ENCODE measurements at places on chromosomes 4 and X.

DNA sequence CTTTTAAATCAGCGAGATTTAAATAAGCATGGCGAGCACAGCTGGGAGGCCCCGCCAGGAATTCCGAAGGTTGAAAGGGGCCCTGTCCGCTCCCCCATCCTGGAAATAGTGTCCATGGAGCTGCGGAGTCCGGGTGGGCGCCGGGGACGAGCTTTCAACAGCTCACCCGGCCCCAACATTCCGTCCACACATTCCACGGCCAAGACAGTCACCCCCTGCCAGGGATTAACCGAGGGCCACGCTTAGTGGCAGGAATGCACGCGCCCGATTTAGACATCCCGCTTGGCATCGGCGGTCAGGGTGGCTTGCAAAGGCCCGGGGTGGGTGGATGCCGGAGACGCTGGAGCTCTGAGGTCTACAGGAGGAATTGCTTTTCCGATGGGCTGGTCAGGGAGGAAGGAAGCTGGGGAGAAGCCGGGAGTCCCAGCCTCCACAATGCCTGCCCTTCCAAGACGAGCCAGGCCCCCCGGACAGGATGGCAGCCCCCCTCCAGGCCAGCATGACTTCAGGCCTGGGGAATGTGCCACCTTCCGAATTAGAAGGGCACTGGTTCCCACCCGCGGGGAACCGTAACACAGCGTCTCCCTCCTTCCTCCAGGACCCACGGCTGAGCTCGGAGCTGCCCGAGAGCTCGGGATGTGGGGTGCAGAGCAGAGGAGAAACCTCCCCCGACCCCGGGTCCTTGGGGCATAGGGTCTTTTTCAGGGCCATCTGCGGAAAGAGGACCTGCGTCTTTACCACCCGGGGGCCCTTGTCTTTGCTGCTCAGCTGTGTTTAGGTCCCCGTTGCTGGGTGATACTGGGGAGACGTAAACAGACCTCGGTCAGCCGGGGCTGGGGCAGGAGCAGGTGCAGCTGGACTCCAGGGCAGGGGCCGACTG is 26.9 kb upstream of the PPP2R3B start:
- no peak for DNase-seq

GRCh38 chr4:25351777-25352416 is 25.2 kb upstream of the ANAPC4 start:
- no peak for DNase-seq

- no peak for DNase-seq
These were observed 28.7 kb downstream of the SLC4A4 start for GRCh38 chr4:71367546-71367945.

GRCh38 chrX:2283111-2283859 is 217.5 kb downstream of the DHRSX start:
- DNase-seq, result no peak

GRCh38 chr4:71184195-71184781 is 154.5 kb upstream of the SLC4A4 start:
- peak; percentile 67 for DNase-seq

DNA sequence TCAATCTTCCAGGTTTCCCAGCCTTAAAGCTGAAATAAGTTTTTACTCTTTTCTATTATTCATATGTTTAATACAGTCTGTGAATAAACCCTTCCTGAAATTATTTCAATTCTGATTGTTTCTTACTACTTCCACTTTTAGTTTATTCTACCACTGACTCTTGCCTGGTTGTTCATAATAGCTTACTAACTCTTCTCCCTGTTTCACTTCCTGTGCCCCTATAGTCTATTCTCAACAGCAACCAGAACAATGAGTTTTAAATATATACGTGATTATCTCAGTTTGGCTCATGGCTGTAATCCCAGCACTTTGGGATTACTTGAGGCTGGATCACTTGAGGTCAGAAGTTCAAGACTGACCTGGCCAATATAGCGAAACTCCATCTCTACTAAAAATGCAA is 408.0 kb upstream of the SPOCK3 start:
- DNase-seq, result no peak

- no peak for DNase-seq
These were observed 53.6 kb downstream of the PAQR3 start for GRCh38 chr4:78885598-78885997.

DNA sequence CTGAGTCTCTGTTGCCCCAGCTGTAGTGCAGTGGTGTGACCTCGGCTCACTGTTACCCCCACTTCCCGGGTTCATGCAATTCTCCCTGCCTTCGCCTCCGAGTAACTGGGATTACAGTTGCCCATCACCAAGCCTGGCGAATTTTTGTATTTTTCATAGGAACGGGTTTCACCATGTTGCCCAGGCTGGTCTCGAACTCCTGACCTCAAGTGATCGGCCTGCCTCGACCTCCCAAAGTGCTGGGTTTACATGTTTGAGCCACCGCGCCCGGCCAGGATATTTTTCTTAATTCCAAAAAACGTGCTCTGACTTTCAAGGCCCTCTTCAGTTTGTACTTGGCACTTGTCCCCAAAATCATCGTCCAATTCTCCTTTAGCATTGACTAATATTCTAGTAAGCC is 129.2 kb upstream of the EPHA5 start:
- no peak for DNase-seq

GRCh38 chrX:123277821-123278220 is 93.7 kb downstream of the GRIA3 start:
- no peak for DNase-seq

DNA sequence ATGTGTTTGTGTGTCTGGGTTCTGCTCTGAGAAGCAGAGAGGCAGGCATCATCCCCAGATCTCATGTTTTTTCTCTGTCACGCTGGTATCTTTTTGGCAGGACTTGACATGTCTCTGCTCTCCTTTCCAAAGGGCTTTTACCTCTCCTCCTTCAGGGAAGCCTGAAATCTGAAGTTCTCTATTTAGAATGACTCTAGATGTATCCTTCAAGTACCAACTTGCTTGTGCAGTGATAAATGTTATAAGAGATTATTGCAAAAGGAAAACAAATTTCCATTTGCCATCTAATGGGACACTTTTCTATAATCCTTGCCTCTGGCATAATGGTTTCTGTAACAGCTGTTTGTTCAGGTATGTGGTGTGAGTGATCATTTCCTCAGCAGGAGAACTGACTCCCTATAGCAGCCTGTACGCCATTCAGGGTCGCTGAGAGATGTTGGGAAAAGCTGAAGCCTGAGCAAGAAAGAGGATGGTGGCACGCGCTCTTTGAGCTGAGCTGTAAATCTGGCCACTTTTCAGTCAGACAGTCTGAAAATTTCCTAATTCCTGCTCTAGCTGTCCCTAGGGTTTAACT is 72.5 kb downstream of the CNGA2 start:
- DNase-seq, result no peak

DNA sequence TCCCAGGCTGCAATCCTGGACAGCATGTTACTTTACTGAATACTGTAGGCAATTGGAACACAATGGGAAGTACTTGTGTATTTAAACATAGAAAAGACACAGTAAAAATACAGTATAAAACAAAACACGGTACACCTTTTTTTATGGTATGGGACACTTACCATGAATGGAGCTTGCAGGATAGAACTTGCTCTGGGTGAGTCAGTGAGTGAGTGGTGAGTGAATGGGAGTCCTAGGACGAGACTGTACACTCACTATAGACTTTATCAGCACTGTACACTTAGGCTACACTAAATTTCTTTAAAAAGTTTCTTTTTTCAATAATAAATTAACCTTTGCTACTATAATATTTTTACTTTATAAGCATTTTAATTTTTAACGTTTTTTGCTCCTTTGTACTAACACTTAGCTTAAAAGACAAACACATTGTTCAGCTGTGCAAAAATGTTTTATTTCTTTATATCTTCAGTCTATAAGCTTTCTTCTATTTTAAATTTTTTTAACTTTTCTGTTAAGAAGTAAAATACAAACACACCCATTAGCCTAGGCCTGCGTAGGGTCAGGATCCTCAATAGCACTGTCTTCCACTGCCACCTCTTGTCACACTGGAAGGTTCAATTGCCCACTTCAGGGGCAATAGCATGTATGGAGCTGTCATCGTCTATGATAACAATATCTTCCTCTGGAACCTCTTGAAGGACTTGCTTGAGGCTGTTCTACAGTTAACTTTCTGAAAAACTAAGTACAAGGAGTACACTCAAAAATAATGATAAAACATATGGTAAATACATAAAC is 293.5 kb upstream of the FSTL5 start:
- no peak for DNase-seq

DNA sequence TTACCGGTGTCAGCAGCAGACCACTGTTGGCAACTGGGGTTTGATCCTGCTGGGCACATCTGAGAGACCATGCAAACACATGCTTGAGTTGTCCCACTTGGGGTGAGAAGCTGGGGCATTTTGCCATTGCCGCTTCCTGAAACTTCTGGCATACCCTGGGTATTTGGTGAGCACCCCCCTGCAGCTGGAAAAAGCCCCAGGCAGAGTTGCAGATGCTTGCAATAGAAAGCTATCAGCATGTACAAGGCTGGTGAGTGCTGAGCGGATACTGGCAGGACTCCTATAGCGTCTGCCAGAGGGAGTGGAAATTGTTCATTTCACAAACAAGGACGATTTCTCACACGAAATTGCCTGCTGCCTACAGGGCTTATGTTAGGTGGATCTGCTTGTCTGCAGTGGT is 32.3 kb downstream of the SUPT20HL1 start:
- no peak for DNase-seq

GRCh38 chrX:4550018-4550417 is 836.6 kb upstream of the PRKX start:
- no peak for DNase-seq

DNA sequence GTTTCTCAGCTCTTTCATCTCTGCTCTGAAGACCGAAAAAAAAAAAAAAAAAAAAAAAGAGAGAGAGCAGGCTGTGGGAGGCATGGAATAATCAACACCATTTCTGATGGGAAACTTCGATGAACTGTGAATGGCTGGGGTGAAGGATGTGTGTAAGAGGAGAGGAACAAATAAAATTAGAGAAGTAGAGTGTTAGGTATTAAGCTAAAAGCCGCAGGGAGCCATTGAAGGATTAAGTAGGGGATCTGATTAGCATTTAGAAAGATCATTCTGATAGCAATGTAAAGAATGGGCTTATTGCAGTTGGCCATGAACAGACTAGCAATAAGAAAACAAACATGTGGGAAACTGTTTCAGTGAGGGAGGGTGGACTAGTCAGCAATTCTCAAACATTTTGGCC is 33.6 kb upstream of the JADE1 start:
- no peak for DNase-seq

- no peak for DNase-seq
These were observed 102.5 kb downstream of the LUZP4 start for GRCh38 chrX:115392031-115392430.

GRCh38 chr4:184329659-184330400 is 112.2 kb upstream of the ENPP6 start:
- DNase-seq, result no peak

- peak; percentile 70 for DNase-seq
These were observed 65.8 kb downstream of the RASGEF1B start for GRCh38 chr4:81405900-81406401.

DNA sequence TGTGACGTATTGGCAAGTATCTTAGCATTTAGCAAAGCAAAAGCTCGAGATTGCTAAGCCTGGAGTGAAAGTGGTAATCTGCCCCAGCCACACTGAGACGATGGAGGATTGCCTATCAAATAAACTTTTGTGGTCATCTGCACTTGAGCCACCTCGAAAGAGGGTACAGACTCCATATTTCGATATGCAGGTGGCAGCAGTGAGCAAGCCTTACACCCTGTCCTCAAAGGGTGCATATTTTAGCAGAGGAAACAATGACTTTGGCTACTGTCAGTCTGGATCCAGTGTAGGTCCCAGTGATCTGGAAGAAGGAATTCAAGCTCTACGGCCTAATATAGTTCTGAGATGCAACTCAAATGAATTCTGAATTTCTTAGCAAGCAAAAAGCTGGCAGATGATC is 153.9 kb downstream of the ATG4A start:
- no peak for DNase-seq

- DNase-seq, result no peak
These were observed 456.1 kb downstream of the KCTD8 start for GRCh38 chr4:43992552-43992951.

DNA sequence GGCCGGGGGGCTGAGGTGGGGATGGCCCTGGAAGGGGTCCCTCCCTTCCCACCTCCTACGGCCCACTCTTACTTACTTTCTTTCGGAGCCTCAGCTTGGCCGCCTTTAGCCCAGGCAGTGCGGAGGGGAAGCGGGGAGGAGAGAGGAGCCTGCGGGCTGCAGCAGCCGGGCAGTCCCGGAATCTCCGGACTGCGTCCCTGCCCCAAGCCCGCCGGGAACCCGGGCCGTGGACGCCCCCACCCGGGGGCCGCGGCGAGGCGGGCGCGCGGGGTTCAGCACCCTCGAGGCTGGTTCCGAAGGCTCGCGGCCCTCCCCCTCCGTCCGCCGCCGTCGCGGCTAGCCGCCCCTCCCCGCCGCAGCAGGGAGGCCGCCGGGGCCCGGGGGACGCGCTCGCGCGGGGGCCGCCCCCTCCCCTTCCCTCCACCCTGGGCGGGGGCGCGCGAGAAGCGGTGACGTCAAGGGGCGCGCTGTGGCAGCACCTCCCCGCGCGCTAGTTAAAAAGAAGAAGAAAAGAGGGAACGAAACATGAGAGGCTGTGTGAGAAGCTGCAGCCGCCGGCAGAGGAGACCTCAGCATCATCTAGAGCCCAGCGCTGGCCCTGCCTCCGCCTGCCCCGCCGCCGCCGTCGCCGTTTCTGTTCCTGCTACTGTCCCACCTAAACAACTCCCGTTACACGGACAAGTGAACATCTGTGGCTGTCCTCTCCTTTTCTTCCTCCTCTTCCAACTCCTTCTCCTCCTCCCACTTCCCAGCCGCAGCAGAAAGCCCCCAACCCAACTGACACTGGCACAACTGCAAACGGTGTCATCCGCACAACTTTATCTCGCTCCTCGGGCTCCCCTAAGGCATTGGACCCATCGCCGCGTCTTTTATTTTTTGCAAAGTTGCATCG is at the start of gene HHIP:
TSS of gene HHIP (plus strand) at position 526 of the 892 bp plus-strand sequence. CDS start 520 bp downstream, outside the sequence.
- no peak for DNase-seq

DNA sequence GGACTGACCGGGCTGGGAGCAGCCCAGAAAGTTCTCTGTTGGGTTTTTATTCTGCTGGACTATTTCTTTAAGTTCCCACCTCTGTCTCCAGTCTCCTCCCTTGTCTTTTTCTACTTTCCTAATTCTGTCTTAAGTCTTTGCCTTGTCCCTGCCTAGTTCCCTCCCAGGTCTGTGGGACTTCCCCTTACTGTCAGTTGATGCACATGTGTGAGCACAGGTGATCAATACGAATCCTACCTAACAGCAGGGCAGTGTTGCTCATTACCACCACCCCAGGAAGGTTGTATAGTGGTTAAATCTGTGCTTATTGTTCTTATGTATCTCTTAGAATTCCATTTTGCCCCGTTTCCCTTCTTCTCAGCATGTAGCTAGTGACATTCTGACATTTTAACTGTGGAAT is 62.1 kb downstream of the GALNTL6 start:
- DNase-seq, result no peak

DNA sequence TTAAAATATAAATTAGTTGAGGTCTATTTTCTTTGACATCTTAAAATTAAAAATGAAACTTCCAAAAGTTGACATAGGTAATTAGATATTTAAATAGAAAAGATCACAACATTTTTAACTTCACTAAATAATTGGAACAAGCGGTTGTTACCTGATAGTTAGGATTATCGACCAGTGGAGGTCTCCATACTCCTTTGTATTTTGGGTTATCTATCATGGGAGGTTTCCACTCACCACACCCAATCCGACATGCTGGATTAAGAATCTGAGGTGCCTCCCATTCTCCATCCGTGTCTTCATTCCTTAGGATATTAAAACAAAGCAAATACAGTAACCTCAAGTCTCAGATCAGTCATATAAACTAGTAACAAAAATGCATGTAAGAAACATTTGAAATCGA is 22.2 kb downstream of the SCOC start:
- no peak for DNase-seq
